ENCODE measurements at places on chromosomes 11 and 22. TPM values are rescaled to one million over a fixed set of nuclear protein-coding genes. Genes with fewer than 3 reads are reported as not detected.

PARVG gene
- not detected for total RNA-seq

ISX gene
- total RNA-seq = not detected

C11orf87 gene
- not detected for total RNA-seq

THAP7 gene
- 75.9 TPM for total RNA-seq

TRPT1 gene
- 39.1 TPM for total RNA-seq

RFPL3 gene
- total RNA-seq = not detected

C11orf16 gene
- total RNA-seq = not detected

PDGFD gene
- 13.1 TPM for total RNA-seq
